ENCODE measurements at places on chromosomes 7 and 10.

DNA sequence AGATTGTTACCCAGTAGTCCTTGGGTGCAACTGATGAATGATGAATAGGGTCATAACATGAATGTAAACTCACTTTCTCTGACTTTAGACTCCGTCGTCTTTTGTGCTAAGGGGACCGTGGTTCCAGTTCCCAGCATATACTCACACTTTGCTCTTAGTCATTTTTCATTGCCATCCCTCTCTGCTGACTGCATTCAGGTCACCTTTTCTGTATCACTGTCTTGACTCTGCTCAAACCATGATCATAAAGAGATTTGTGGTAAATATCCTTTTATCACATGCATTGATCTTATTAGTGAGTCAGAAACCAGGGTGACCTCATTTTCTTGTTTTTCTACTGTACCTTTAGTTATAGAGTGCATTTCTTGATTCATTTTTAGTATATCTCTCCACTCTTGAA, 141.1 kb upstream of the AGR3 start:
- DNase-seq: no peak

- no peak for DNase-seq
Observed at GRCh38 chr10:74049955-74050354, 52.0 kb downstream of the VCL start.

DNA sequence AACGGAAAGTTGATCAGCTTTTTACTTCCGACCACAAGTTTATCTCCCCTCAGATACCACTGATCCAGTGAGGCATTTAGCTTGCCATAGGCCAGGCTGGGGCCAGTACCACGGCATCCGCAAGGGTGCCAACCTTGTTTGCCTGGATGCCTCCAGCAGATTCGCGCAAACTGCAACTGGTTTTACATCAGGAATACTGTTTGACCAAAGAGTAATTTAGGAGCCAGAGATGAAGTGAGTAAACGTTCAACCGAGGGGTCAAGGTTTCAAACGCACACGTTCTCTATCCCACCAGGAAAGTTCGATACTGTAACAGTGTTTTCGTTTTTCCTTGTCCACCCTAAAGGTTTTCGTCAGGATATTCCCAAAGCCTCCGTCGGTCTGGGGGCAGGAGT, 266 bp upstream of the MDFIC start:
- DNase-seq: no peak

DNA sequence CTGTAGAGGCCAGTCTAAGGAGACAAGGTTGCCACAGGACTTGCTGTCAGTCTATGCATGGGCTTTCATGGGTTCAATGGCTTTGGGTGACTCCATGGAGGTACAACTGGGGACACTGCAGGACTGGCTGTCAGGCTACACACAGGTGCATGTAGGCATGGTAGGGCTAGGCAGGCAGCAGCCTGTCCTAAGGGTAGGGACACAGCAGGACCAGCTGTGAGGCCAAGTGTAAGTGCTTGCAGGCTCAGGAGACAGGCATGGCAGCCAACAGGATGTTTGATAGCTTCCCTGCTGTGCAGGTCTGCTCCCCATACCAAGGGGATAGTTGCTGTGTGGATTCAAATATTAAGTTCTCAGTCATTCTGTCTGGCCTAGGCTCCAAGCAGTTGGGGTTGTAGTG, 181.0 kb upstream of the NPY start:
- DNase-seq: no peak

GRCh38 chr7:117251687-117252086, 71.2 kb downstream of the WNT2 start:
- no peak for DNase-seq

DNA sequence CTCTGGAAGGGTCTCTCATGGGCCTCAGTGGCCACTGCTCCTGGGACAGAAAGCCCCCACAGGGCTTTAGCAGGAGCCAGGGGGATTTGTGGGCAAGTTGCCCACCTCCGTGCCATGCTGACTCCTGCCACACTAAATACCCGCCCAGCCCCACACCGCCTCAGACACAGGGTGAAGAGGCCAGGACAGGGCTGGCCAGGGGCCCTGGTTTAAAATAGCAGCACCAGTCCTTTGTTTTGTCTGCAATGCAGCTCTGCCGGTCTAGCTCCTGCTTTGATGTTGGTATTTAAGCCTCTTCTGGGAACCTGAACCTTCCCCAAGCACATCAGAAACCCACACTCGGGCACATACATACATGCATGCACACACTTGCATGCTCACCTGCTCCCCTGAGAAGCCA, 14.4 kb upstream of the TNRC18 start:
- no peak for DNase-seq

GRCh38 chr10:16352146-16352545, 84.7 kb upstream of the PTER start:
- no peak for DNase-seq

GRCh38 chr7:142773230-142773629, 2.5 kb downstream of the PRSS2 start:
- no peak for DNase-seq

DNA sequence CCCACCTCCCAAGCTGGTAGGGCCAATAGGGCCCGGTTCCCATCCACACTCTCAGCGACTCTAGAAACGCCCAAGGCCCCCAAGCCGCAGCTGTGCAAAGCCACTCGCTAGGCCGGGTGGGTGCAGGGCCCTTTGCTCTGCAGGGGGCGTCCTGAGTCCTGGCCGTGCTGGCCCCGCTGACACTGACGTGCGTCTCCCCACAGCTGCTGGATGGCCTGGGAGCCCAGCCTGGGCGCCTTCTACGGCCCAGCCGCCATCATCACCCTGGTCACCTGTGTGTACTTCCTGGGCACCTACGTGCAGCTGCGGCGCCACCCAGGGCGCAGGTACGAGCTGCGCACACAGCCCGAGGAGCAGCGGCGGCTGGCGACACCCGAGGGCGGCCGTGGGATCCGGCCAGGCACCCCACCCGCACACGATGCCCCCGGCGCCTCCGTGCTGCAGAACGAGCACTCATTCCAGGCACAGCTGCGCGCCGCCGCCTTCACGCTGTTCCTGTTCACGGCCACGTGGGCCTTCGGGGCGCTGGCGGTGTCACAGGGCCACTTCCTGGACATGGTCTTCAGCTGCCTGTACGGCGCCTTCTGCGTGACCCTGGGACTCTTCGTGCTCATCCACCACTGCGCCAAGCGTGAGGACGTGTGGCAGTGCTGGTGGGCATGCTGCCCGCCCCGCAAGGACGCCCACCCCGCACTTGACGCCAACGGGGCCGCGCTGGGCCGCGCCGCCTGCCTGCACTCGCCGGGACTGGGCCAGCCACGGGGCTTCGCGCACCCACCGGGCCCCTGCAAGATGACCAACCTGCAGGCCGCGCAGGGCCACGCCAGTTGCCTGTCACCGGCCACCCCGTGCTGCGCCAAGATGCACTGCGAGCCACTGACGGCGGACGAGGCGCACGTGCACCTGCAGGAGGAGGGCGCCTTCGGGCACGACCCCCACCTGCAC, 31.6 kb upstream of the KNDC1 start:
- DNase-seq: no peak

DNA sequence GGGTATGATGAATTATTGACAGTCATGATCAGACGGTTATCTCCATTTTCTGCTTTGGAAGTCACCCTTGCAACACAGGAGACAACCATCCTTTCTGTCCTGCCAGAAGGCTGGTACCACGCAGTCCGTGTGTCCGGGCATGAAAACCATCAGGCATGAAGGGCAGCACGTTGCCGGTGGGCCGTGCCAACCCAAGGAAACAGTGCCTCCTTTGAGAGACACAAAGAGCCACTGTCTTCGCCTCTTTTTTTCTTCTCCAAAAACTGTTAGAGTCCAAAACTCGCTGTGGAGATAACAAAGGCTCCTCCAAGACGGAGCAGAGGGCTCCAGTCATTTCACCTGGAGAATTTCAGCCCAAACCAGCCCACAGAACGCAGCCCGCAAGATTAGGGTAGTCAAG, 60.4 kb upstream of the ARHGAP21 start:
- DNase-seq: no peak

- DNase-seq: no peak
Observed at GRCh38 chr10:26739071-26739631, 41.6 kb downstream of the PDSS1 start.

- no peak for DNase-seq
Observed at GRCh38 chr7:84800846-84801245, 386.0 kb downstream of the SEMA3D start.

- no peak for DNase-seq
Observed at GRCh38 chr10:30931094-30931493, 100.6 kb downstream of the ZNF438 start.

DNA sequence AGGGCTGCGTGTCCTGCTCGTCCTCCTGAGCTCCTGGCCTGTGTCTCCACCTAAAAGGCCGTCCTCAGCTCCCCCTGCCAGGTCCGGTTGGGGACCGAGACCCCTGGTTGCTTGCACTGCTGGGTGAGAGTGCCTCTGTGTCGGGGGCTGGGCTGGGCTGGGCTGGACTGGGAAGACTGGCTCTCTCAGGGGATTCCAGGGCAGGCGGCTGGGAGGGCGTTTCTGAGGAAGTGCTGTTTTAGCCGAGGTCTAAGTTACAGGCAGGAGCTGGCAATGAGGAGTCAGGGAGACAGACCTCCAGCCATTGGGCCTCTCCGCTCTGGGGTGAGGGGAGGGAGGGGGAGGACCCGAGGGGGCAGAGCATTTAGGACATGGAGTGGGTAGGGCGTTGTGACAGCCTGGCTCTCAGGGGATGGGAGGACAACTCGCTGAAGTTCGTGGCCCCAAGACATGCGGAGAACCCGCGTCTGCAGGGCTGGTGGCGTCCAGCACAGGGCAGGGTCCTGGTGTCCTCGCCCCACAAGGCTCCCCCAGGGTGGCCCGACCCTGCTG, 20.9 kb downstream of the FOXK1 start:
- no peak for DNase-seq

All from amniotic stem cell (primary cell).